Stimulated activated CD8-positive, alpha-beta memory T cell treated with anti-CD3 and anti-CD28 coated beads, Interleukin-4, amount 100 ng/mL, for 48 hours (primary cell): ENCODE measurements at places on chromosomes 2 and 18.

- DNase-seq, result no peak
These were observed 58.4 kb downstream of the KCTD18 start for GRCh38 chr2:200451511-200451910.

DNA sequence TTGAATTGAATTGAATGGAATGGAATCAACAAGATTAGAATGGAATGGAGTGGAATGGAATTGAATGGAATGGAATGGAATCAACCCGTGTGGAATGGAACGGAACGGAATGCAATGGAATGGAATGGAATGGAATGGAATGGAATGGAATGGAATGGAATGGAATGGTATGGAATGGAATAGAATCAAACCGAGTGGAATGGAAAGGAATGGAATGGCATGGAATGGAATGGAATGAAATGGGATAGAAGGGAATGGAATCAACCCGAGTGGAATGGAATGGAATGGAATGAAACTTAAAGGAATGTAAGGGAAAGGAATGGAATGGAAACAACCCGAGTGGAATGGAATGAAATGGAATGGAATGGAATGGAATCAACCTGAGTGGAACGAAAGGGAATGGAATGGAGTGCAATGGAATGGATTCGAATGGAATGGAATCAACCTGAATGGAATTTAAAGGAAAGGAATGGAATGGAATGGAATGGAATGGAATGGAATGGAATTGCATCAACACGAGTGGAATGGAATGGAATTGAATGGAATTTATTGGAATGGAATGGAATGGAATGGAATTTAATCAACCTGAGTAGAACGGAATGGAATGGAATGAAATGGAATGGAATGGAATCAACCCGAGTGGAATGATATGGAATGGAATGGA is 1146.6 kb downstream of the RPIA start:
- DNase-seq, result no peak

GRCh38 chr2:239165206-239165831 is 235.5 kb downstream of the HDAC4 start:
- no peak for DNase-seq

- DNase-seq, result peak; percentile 35
These were observed 871 bp upstream of the ALS2 start for GRCh38 chr2:201781557-201782051.

DNA sequence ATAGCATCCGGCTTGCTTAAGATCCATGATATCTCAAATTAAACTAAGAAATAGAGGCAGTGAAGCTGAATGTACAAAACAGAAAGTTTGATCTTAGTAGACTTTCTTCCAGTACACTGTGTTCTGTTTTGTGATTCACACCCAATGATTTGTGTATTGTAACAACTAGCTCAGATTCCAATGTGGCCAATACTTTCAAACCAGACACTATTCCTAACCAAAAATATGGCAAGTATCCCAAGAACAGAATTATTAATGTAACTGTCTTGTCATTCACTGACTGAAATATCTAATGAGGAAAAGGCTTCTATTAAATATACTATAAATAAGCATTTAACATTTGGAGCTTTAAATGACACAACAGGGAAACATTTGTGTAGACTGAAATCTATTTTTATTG is 299.1 kb downstream of the NRXN1 start:
- no peak for DNase-seq

DNA sequence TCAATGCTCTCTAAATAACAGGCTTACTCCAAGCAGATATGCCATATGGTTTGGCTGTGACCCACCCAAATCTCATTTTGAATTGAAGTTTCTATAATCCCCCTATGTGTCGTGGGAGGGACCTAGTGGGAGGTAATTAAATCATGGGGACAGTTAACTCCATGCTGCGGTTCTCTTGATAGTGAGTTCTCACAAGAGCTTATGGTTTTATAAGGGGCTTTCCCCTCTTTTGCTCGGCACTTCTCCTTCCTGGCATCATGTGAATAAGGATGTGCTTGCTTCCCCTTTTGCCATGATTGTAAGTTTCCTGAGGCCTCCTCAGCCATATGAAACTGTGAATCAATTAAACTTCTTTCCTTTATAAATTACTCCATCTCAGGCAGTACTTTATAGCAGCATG is 302.7 kb upstream of the ZC3H15 start:
- DNase-seq, result no peak

GRCh38 chr2:154403242-154403790 is 295.2 kb upstream of the KCNJ3 start:
- no peak for DNase-seq

DNA sequence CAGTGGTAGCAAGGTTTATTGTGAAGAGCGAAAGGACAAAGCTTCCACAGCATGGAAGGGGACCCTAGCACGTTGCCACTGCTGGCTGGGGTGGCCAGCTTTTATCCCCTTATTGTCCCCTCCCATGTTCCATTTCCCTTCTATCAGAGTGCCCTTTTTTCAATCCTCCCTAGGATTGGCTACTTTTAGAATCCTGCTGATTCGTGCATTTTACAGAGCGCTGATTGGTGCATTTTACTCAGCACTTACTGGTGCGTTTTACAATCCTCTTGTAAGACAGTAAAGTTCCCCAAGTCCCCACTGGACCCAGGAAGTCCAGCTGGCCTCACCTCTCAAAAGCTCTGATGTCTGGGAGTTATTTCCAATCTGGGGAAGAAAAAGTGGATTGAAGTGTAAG is 90.1 kb downstream of the CD8B2 start:
- DNase-seq, result no peak

- DNase-seq, result no peak
These were observed 20.5 kb downstream of the SLC25A52 start for GRCh38 chr18:31740180-31740579.

DNA sequence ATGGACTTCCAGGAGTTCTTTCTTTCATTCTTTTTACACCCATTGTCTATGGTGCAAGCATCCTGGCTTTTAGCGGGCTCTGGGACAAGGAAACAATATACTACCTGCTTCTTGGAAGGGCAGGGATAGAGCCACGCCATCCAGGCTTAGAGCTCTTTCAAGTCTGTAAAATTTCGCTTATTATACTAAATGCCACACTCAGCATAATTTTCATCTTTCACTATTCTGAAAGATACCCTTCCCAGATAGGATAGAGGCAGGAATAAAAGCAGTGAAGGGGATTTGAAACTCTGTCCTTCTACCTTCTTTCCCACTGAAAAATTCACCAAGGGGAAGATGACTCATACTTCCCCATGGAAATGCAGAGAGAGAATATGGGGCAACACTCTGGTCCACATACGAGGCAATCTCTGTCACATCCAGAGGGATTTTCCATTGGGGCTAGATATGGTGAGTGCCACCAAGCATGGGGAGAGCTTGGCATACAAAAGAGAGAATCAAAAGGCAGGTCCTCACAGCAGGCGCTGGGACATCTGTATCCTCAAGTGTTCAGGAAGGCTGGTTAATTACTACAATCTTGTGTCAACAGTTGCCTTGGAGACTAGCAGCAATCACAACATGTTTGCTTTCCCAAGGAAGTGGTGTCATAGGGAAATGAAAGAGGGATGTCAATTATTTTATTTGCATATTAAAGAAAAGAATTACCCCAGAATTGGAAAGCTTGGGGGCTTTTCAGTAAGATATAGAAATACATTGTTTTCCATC is 127.6 kb downstream of the TDRD15 start:
- DNase-seq, result no peak

- no peak for DNase-seq
These were observed at the start of gene IGFBP5 for GRCh38 chr2:216695401-216695821. Gene IGFBP5, minus strand, starts transcription at chr2:216695549. Its CDS starts 774 bp downstream, at chr2:216694775.

DNA sequence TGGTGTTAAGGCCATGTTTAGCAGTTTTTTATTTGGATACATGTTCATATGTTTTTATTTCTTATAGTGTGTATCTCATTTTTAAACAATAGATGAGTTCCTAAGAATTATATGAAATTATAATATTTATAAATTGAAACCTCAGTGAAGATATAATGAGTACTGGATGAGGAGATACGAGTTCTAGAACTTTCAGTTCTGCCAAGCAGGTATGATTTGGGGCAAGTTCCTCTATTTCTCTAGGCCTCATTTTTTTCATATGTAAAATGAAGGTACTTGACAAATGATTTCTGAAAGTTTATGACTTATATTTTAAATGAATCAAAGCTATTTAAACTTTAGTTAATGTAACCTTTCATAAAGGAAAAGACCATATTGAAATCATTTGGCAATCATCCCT is 8.2 kb upstream of the PGAP1 start:
- no peak for DNase-seq

DNA sequence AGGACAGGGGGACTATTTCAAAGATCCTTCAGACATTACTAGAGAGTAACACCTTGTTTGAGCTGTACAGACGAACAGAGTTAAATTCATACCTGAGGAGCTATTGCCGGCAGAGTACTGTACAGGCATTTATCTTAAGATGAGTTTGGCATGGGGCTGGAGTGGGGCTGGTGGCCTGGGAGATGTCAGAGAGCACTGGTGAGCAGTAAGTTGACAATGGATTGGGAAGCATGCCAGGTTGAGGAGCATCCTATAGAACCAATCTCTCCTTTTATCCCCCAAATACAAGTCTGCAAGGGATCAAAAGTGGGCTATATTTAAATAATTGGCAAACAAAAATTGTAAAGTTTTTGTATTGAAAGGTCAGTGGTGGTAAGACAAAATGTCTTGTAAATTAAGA is 58.6 kb downstream of the ADCYAP1 start:
- DNase-seq, result no peak

GRCh38 chr2:190572246-190572645 is 37.7 kb upstream of the NEMP2 start:
- DNase-seq, result no peak

DNA sequence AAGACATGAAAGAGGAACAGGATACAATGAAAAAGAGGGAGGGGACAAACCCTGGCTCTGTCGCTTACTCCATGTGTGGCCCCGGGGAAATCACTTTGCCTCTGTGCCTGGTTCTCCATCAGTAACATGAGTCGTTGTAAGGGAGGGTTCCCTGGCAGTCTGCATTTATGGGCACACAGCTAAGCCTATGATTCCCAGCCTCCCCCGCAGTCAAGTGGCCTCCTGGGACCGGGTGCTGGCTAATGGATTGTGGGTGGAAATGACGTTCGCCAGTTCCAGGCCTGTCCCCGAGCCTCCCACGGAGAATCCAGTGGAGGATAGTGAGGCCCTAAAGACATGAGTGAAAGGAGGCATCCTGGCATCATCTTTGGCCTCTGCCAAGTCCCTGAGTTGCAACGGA is 42.7 kb downstream of the SFXN5 start:
- DNase-seq, result no peak

GRCh38 chr2:235017441-235017840 is 65.6 kb downstream of the SH3BP4 start:
- no peak for DNase-seq

- DNase-seq, result peak; percentile 48
These were observed 166.3 kb upstream of the SERTAD2 start for GRCh38 chr2:64819774-64820688.
